ENCODE measurements at places on chromosomes 4 and X. TPM values are rescaled to one million over a fixed set of nuclear protein-coding genes. Genes with fewer than 3 reads are reported as not detected.

The CT45A2 gene
- total RNA-seq, result not detected

The GAGE1 gene
- total RNA-seq, result not detected

DNA sequence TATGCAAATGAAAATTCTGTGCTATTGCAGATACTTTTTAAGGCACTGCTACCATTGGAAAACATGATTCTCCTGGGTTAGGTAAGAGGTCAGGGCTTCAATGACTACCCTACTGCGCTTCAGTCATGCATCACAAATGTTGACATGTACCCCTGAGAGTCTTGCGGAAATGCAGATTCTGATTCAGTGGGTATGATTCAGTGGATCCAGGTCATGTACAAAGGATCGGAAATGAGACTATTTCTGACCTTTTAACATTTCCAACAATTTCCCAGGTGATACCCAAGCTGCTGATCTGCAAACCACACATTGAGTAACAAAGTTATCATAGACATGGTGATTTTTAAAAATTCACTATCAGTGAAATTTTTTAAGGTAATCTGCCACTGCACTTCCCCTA lies 62.6 kb downstream of the DDX53 start:
- no peak for DNase-seq

DNA sequence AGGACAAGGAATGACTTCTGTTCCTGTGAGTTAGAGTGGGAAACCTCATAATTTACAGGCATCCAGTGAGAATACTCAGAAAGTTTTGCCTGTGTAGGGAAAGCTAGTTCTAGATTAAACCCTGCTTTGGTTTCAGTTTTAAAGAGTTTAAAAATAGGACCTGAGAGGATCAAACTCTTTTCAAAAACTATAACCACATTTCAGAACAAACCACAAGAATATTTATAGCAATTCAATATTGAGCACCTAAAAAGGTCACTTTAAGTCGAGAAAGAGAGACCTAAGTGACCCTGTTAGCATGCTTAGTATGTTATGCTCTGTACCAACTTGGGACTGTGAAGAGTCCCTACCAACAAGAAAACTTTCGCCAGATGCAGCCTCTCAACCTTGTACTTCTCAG lies 17.4 kb upstream of the PWWP3B start:
- DNase-seq, result no peak

GRCh38 chrX:17768997-17769396 lies 31.7 kb downstream of the SCML1 start:
- no peak for DNase-seq

DNA sequence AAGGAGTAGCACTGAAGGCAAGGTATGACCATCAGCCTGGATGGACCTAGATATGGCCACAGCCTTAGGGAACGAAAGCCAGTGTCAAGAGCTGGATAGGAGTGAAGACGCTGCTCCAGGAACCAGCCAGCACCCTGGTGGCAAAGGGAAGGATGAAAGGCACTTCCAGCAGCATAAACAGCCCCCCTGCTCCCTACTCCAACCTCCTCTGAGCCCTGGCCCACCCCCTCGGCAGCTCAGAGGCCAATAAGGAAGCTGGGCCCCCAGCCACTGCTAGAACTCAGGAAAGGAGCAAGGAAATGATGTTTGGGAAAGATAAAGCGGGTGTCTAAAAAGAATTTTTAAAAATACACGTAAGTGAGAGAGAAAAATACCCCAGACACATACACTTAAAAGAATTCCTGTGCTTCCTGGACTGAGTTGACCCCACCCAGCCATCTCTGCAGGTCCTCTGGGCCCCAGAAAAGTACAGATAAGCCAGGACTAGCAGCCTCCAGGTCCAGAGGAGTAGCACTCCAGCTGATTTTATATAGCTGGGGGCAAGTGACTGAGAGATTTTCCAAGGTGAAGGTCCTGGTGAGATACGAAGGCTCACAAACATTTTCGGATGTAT lies 170.4 kb downstream of the SHROOM4 start:
- no peak for DNase-seq

- no peak for DNase-seq
Measured at GRCh38 chrX:1306909-1307625, 29.5 kb upstream of the IL3RA start.

Measured in activated CD4-positive, alpha-beta T cell treated with anti-CD3 and anti-CD28 coated beads, Interleukin-2, amount 10 ng/mL, durations not matched to agents 24 days and 14 days (primary cell).